Fibroblast of villous mesenchyme (primary cell): ENCODE measurements at places on chromosomes 6 and 20.

DNA sequence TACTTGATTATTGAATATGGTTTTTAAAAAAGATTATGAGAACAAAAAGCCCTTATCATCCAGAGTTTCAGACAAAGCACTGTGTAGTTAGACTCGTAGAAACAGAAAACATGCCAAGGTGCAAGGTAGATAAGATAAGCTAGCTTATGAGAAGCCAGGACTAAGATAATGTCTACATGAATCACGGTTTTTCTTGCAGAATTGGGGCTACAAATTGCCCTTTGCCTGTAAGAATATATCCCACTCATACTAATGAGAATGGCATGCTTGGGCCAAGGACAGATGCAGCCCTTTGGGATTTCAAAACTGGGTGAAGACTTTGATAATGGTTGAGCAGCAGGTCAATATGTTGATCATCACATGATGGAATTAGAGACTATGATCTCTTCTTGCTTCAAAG is 165.3 kb upstream of the PREP start:
- no peak for DNase-seq

- peak; percentile 27 for DNase-seq
Measured at GRCh38 chr6:131004936-131005335, 58.1 kb downstream of the EPB41L2 start.

DNA sequence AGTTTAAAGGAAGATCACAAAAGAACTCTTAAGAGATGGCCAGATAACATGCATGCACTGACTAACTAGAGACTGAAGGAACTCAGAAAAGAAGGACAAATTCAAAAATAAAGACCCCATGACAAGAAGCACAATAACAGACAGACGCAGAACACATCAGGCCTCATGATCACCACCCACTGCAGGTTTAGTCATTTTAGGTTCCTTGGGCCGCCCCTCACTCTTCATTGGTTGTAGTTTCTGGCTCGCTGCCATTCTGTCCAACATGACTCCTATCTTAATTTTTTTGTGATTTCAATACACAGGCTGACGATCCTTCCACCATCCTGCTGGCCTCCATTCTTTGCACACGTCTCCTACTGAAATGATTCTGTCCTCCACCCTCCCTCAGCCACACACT is 21.6 kb downstream of the STX7 start:
- DNase-seq: no peak

GRCh38 chr6:73728548-73729205 is 32.7 kb downstream of the CD109 start:
- no peak for DNase-seq

- peak; percentile 6 for DNase-seq
Measured at GRCh38 chr6:108002365-108003221, 44.6 kb upstream of the SEC63 start.

DNA sequence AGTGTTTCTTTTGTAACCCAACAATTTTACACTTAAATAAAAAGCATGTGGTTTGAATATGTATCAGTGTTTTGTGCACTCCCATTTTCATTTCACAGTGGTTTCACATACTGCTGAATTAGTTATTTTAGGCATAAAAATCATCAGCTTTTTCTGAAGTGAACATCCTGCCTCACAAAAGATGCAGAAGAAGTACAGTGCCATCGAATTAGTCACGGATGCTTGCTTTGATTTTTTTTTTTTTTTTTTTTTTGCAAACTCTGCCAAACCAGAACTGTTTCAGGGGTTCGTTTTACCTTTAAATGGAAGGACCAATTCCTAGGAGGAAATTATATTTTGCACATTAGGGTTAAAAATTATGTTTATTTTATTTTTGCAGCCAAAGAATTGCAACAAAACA is 158.6 kb downstream of the RPS12 start:
- DNase-seq: no peak

- DNase-seq: no peak
Measured at GRCh38 chr6:47729457-47729856, 31.1 kb downstream of the ADGRF4 start.

DNA sequence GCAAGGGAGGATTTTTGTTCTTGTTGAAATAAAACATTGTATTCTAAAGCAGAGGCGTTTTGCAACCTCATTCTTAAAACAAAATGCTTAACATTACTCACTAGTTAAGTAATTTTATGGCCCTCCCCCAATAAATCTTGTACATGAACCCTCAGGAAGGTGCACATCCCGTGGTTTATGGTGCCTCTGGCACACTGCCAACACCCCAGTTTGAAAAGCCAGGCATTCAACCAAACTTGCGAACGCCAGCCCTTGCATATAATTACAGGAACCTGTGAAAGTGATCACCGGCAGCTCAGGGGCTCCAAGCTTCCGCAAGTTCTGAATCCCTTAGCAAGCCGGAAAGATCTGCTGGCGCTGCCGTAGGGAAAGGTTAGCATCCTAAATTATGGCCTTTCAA is 1109.0 kb upstream of the FLRT3 start:
- peak; percentile 13 for DNase-seq

- DNase-seq: peak; percentile 82
Measured at GRCh38 chr6:79949233-79949632, 1.9 kb upstream of the ELOVL4 start.

DNA sequence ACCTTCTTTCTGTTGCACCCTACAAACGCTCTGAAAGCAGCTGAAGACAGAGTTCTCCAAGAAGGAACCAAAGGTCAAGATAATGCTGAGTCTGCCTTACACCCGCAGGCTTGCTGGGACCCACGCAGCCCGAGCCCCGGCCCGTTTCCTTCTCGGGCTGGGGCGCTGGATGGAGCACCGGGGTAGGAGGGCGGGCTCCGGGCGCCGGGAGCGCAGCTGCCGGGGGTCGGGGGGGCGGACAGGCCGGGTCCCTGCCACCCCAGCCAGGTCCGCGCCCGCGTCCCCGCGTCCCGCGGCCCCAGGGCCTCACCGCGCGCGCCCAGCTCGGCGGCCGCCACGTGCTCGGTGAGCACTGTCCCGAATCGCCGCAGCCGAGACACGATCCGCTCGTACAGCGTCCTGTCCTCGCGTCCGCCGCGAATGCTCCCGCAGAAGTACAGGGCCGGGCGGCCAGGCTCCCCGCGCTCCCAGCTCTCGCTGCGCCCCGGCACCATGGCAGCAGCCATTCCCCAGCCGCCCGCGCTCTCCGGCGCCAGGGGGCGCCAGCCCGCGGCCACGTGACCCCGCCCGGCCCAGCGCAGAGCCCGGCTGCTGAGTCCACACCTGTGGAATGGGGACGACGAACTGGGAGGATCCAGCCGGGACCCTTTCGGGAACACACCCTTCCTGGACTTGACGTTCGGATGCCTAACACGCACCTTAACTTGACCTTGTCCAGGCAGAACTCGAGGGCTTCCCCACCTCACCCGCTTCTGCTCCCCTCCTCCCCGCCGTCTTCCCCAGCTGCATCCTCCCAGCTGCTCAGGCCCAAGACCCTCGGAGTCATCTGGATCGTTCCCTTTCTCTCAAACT is at the start of gene DNPH1:
TSS of gene DNPH1 (minus strand) at position 531 of the 852 bp plus-strand sequence. CDS start at position 506, 25 bp downstream.
- peak; percentile 59 for DNase-seq

DNA sequence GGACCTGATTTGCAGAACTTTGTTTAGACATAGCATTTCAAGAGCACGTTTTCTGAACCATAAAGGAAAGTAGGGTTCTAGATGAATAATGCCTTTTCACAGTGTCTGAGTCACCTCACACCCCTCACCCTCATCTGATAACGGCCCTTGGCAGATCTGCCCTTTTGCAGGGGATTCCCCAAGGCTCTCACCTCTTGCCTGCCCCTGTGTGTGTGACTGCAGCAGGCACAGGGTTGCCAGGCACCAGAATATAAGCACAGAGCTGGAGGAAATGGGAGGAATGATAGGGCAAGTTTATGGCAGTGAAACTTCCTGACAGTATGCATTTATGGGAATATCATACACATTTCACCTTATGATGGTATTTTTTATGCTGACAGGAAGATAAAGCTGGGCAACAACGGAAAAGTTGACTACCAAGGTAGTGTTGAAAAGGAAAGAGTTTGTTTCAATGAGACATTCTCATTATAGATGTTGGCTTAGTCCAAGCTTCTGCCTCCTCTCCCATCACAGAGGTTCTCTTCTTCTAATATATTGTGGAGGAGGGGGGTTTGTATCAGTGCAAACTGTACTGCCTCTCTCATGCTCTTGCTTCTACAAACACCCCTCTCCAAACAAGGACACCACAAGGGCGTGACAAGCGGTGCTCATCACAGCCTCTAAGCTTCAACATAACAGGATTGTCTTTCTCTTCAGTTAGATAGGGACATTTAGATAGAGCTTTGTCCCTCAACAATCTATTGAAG is 101.5 kb upstream of the BACH2 start:
- DNase-seq: no peak

GRCh38 chr6:16361121-16361520 is 122.7 kb downstream of the GMPR start:
- DNase-seq: peak; percentile 65

DNA sequence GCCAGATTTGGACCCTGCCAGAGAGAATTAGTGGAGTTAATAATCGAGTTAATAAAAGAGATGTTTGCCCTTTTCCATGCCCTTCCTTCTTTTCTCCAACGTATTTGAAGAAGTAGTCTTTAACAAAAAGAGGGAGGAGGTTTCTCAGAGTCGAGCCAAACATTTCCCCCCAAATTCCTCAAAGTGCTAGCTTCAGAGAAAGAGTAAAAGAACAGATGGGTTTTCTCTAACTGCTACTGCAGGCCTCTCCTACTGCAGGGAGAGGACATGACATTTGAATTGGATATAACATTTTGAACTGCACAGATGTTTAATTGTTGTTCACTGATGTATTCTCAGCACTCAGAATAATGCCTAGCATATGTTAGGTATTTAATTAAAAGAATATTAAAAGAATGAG is 25.5 kb downstream of the RWDD2A start:
- DNase-seq: no peak

DNA sequence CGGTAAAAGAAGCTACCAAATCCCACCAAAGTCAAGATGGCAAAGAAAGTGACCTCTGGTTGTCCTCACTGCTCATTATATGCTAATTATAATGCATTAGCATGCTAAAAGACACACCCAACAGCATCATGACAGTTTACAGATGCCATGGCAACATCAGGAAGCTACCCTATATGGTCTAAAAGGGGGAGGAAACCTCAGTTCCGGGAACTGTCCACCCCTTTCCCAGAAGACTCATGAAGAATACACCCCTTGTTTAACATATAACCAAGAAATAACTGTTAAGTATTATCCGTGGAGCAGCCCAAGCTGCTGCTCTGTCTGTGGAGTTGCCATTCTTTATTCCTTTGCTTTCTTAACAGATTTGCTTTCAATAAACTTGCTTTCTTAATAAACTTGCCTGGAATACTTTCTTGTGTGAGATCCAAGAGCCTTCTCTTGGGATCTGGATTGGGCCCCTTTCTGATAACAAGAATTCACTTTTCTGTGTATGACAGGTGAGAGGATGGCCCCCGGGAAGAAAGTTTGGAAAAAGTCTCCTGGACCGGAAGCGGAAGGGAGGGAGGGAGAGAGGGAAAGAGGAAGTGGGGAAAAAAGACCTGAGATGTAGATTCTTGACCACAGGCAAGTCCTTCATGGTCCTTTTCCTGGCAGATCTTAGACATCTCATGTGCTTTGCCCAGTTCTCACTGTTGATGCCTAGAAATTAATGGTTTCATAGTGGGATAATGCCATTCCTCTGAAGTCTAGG is 146.7 kb upstream of the ID4 start:
- DNase-seq: no peak

GRCh38 chr20:10125757-10126156 is 91.0 kb downstream of the ANKEF1 start:
- DNase-seq: peak; percentile 38

DNA sequence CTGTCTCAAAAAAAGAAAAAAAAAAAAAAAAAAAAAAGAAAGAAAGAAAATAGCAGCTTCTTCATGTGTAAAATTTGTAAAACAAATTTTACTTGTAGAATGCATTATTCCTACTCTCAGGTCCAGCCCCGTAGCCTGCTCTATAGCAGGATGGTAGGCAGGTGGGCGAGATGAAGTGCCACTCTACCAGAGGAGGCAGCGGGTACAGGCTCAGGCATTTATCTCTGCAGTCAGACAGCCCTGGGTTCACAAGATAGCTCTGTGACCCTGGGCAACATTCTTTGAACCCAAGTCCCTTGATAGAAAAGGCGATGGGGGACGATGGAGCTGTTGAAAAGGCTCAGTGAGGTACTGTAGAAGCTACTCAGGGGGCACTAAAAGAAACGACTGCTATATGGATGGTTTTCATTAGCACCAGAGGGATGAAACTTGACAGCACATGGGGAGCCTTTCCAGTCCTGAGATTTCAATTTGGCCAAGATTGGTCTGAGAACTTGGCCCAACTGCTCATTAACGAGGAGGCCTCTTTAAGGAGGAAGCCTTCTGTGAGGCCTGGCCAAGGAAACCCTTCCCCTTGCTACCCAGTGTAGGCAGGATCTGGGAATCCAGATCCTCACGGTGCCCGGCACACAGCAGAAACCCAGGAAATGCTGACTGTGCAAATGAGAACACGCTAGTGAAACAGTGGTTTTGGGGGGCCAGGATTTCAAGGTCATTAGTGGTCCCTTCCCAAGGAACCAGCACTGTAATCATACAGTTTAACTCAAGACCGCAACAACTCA is 63.1 kb downstream of the MYH7B start:
- DNase-seq: no peak

DNA sequence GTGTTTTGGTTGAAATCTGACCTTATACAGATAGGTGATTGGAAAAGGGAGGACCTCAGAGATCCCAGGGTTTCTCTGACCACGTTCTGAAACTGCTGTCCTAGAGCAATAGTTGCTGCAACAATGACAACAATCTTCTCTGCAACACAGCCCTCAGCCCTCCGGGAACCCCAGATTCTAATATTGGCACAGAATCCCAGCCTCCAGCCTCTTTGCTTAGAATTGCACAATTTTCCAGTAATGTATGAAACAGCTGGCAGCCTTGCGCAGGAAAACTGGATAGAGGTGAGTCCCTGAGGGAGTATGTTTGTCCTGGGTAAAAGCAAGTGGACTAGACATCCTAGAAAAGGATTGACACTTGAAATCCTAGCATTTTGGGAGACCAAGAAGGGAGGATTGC is 30.4 kb upstream of the PNRC1 start:
- DNase-seq: peak; percentile 91

DNA sequence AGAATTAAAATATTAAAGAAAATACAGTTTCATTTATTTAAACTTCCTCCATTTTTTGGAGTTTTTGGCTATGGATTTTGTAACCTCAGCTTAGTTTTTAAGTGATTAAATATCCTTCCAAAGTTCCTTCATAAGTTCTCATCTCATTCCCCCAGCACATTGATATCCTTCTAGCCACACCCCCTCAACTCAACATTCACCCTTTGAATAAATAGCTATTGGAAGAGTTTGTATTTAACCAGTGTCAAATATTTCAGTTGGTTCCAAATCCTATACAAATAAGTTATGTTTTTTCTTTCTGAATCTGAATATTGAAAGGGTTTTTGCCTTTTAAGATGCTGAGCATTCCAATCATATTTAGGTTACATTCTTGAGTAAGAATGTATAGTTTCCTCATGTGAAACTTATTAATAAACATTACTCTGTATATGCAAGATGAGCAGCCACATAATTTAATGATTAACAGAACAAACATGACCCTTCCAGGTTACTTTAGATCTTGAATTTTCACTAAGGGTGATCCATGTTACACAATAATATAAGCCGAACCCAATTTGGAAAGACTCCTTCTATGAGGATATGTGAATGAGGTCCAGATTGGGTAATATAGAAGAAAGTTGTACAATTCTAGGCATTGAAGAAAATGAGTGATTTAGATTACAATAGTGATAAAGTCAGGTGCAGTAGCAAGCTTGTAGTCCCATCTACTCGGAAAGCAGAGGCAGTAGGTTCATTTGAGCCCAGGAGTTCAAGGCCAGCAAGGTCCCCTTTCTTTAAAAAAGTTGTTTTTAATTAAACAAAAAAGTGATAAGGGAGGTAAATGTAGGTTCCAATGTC is 13.6 kb downstream of the GLYATL3 start:
- no peak for DNase-seq

GRCh38 chr6:110509617-110510241 is 33.3 kb upstream of the SLC22A16 start:
- DNase-seq: peak; percentile 44

GRCh38 chr6:105220186-105220585 is 40.4 kb upstream of the POPDC3 start:
- DNase-seq: no peak
